ENCODE measurements at places on chromosomes 6 and 20. TPM values are rescaled to one million over a fixed set of nuclear protein-coding genes. Genes with fewer than 3 reads are reported as not detected.
A peak's percentile ranks its signal among the peaks of the same experiment; 100 is the strongest.

The PRSS35 gene
- not detected for total RNA-seq

The CDSN gene
- not detected for total RNA-seq

The NRSN1 gene
- total RNA-seq: not detected

The ADGRF5 gene
- total RNA-seq: not detected

The ME1 gene
- 37.6 TPM for total RNA-seq

The NFS1 gene
- total RNA-seq: 14.1 TPM

The BTBD3 gene
- total RNA-seq: 16.6 TPM

DNA sequence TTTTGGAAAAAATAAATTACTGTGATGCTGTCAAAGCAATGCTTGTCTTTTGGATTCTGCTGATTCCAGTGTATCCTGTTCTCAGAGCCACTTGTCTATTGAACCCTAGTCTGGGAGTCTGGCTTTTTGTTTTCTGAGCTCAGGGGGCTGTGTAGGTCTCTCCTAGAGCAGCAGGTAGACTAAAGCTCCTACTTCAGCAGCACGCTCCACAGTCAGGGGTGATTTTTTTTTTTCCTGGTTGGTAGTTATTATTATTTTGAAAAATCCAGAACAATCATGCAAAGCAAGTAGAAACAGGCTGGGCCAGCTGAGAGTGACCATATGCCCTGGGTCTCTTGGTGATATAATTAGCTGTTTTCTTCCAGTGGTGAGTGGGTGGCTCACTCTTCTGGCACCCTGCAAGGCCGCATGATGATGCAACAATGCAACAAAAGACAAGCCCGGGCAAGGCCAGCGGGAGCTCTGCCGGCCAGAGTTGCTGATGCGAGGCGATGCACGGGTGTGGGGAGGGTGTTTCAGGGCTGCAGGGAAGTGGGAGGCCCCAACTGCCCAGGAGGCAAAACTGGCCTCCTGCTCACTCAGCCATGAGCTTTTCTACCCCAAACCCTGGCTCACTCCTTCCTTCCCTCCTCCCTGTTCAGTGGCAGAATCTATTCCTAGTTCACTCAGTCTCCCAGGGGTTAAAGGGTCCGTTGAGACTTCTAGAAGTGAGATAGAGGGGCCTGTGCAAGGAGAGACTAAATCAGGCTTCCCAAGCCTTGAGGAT, 11.5 kb upstream of the CDKN1A start:
- DNase-seq: peak; percentile 99

DNA sequence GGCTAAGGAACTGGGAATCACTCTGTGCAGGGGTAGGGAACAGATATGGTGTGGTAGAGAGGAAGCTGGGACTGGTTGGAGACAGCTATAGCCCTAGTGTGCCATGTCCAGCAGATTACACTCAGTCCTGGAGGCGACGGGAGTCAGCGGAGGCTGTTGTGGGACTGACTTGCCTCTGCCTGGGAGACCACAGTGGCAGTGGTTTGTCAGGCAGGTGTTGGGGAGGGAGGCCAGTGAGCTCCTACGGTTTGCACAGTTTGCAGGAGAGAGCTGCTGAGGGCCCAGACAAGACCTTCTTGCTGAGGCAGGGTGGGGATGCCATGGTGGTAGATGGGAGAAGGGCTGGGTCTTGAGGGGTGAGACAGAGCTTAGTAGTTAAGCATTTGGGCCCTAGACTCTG, 4.9 kb downstream of the PLCG1 start:
- no peak for DNase-seq

GRCh38 chr6:37007340-37008043, 2.0 kb downstream of the FGD2 start:
- DNase-seq: no peak

DNA sequence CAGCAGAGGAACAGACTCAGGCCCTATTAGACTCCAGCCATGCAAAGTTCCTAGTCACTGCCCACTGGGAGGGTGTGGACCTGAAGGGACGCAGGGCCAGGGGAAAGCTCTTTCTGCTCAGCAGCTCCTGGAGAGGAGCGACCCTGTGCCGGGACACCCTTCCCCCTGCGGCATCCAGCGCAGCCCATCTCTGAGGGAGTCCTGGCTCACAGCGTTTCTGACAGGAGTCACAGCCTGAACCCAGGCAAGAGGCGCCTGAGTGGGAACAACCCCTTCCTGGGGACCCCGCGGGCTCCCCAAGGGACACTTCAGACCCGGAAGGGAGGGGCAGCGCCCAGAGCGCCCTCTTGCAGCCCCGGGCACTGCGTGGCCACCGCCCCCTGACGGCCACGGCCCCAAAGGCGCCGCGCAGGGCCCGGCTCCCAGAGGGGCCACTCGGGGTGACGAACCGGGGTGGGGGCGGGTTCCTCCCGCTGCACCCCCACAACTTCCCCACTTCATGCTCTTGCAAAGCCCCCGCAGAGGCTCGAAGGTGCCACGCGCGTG, 862 bp downstream of the UCKL1 start:
- no peak for DNase-seq

DNA sequence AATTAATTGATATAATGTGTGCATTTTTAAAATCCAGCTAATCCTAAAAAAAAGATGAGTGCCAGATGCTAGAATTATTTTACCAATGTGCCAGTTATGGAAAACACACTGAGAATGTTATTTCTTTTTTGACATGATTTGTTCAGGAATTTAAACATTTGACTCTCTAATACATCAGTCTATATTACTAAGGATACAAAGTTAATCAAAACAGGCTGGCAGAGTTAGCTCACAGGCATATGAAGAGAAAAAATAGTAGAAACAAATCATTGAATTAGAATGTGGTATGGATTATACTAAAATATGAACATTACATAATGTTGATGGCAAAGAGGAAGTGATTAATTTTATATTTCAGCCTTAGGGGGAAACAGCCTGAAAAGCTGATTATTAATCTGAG, 368.3 kb upstream of the GJE1 start:
- no peak for DNase-seq

- no peak for DNase-seq
Observed at GRCh38 chr20:4920131-4920530, 81.2 kb downstream of the SLC23A2 start.

DNA sequence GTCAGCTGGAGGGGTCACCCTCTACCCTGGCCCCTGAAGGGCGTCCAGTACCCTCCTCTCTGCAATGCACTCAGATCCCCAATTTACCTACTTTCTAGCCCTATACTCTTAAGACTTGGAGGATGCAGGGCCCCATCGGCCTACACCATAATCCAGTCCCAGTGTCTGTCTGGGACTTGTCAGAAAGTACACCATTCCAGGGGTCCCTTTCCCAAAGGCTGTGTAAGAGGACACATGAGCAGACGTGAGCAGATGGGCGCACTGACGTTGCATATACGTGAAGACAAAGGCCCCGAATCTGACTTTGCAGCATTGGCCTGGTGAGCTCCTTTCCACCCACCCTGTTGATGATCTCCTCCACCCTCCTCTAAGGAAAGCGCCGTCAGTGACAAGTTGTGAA, 20.9 kb upstream of the SMOC2 start:
- no peak for DNase-seq

DNA sequence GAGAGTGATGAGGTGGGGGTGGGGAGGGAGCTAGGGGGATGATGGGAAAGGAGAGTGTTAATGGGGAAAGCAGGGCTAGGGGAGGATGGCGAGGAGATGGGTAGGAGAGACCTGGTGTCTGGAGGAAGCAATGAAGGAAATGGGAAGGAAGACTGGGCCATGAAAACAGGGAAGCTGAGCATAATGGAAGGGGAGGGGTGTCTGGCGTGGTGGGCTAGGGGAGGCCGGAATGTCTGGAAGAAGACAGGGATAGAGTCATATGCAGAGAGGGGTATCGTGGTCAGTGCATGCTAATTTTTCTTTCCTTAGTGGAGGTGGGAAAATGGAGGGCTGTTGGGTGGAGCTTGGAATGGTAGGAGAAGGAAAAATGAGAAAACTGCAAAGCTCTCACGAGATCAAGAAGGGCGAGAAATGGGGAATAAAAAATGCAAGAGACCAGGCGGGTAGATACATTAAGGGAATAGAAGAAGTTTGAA, 423 bp downstream of the KLHDC3 start:
- DNase-seq: no peak

GRCh38 chr20:63176427-63177133, 39.4 kb downstream of the YTHDF1 start:
- no peak for DNase-seq

DNA sequence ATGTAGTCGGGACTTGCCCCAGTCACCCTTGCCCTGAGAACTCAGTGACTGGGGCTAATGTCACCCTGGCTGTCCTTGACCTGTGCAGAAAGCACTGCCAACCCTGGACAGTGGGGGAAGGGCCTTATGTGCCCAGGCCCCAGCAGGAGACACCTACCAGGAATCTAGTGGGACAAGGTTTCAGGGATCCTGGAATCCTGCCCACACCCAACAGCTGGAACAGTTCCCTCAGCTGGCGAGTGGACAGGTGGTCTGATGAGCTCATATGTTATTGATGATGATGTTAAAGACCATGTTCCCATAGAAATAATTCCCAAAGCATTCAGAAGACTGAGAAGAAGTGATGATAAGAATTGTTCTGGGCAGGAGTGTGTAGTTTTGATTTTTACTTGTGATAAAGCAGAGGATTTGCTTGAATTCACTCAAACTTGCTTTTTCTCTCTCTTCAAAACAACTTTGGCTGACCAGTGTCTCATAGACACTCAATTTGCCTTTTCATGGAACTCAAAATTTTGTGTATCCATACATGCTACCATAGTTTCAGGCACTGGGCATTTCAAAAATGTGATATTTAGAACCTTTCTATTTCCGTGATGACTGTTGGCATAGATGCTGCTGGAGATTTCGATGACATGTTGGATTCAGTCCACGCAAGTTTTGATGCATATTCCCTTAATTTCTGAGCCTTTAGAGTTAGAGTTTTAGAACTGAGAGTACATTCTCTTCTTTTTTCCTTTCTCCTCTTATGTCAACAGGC, 79.3 kb downstream of the SLC22A3 start:
- DNase-seq: no peak

GRCh38 chr6:53912661-53913060, 117.9 kb downstream of the LRRC1 start:
- DNase-seq: no peak

DNA sequence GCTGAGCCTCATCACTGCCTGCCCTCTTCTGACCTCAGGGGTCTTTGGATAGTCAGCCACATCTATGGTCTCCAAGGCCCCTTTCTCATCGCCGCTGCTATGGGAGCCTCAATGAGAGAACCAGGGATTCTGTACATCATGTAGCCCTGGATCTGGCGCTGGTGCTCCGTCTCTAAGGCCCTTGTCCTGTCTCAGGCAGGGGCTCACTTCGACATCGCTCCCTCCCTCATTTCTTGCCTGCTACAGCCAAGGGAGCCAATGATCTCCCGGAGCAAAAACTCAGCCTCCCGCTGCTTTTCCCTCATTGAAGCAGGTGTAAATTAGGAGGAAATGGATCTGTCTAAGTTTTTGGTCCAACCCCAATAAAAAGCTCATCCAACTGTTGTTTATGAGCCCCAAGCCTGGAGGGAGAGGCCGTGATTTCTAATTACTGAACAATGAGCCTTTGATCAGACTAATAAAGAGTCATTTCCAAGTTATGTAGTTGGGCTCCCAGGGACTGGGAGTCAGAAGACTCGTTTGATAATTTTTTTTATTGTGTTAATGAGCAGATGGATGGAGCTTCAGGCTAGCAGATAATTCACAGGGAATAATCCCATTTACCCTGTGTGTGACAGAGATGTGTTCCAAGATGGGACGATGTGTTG, 30.9 kb downstream of the LBP start:
- DNase-seq: no peak

DNA sequence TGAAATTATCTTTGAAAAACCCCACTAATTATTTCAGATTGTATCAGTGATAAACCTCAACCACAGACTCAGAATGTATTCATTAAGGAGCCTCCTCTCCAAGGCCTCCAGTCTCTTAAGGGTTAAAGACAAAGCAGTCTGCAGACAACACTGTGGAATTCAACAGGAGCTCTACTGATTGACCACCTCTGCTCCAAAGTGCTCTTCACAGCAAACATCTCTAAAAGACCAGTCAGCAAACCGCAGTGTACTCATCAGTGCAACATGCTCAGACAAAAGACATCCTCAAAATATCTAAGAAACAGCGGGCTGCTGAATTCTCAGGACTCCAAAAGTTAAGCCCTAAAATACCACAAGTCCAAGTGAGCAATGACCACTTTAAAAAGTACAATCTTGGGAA, 42.0 kb downstream of the UQCC1 start:
- DNase-seq: peak; percentile 72

DNA sequence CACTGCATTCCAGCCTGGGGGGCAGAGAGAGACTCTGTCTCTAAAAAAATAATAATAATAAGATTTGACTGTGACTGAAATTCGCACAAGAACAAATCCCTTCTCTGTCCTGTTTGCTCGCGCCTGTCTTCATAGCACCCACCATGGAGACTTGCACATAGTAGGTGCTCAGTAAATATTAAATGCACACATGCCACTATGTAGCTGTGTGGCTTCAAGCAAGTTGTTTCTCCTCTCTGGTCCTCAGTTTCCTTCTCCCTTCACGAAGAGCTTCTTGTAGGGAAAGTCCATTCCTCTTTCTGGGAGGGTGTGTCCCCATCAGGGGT, 15.4 kb upstream of the PTGIS start:
- no peak for DNase-seq

GRCh38 chr6:89281779-89282246, 33.3 kb downstream of the GABRR2 start:
- peak; percentile 22 for DNase-seq

DNA sequence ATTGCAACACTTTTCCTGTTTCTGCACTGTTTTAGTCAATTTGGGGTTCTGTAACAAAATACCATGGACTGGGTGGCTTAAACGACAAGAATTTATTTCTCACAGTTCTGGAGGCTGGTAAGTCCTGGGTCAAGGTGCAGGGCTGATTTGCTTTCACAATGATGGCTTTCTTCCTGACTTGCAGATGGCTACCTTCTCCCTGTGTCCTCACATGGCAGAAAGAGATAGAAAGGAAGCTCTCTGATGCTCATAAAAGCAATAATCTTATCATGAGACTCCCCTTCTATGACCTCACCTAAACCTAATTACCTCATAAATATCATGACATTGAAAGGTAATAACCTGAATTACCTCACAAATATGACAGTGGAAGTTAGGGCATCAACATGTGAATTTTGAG, 511.5 kb upstream of the CITED2 start:
- no peak for DNase-seq

DNA sequence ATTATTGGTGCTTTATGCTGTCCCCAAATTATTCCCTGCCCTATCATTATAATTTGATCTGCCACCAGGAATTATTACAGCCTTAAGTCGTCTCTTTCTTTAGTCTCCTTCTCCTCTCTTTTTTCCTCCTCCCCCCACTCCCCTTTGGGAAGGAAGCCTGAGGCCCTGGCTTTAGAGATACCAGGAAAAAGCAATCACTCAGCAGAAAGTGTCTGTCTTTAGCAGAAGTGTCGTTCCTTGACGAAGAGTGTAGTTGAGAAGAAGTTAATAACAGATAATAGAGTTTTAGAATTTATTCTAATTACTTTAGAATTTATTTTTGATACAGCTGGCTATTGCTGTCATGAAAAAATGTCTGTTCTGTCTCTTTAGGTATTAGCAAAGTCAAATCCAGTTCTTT, 16.5 kb downstream of the LIN28B start:
- DNase-seq: no peak

All from bronchial epithelial cell (primary cell).